GM19239 (cell line): ENCODE measurements at places on chromosomes 4 and X.

GRCh38 chr4:151568966-151569365 is 160.0 kb downstream of the FHIP1A start:
- DNase-seq = no peak

- DNase-seq = no peak
These were observed 14.3 kb downstream of the JCHAIN start for GRCh38 chr4:70651864-70652506.

- no peak for DNase-seq
These were observed 82.4 kb downstream of the PRDM5 start for GRCh38 chr4:120839974-120840751.

DNA sequence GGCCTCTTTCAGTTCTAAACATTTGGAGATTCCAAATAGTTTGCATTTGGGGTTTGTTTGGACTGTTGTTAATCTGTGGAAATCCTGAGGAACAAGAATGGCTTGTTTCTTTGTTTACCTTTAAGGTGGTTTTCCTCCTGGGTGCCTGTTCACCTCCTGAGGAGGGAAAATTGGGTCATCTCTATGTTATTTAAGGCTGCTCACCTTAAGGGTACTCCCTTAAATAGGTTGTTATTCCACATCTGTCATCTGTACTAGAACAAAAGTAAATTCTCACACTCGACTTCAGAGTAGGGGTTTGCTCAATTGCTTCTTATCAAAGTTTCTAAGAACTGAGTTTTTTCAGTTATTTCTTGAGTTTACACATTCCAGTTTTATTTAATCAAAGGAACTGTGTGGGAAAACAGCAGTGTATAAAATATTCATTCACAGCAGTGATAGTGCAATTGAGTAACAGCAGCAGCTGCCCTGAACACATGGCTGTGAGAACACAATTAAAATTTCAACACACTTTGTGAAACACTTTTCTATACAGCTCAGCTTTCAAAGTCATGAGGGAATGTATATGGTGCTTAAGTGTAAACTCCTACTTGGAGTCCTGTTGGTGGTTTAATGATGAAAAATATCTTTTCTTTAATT is 238.5 kb upstream of the PGRMC2 start:
- DNase-seq = no peak

- no peak for DNase-seq
These were observed 43.9 kb downstream of the UGT2B10 start for GRCh38 chr4:68859655-68860054.

DNA sequence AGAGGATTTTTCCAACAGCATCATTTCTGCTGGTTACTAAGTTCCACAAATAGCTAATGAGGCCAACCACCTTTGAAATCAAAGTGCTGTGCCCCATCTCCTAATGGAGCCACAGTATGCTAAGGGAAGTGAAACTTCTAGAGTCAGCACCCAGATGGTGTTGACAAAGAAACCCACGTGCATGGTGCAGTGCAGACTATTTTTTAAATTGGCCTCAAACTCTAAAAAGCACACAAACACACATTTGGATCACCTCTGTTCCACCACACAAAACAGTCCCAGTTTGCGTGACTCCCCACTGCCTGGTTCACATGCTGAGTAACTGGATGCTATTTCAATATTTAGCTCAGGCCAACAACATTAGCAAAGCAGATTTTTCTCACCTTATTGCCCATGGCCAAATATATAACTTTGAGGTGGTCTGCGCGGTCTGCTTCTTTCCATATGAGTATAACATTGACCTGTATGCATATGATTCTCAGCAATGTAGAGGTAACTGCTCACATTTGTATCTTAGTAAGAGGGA is 69.9 kb downstream of the AMELX start:
- DNase-seq = peak; percentile 6

- no peak for DNase-seq
These were observed 5.8 kb downstream of the MTMR1 start for GRCh38 chrX:150698981-150699380.

DNA sequence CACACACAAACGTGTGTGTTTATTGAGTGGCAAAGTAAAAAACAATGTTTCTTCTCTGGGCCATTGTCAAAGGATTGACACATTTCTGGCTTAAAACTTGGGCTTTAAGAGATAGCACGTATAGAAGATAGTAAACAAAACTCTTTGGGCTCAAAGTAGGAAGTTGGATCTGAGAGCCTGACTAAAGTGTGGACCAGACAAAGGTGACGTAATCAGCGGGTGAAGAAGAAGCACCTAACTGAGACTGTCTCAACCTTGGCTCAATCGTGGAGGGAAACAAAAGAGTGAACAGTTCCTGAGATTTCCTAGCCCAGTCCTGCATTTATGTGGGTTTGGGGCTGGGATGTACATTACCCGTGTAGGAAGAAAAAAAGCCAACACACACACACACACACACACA is 13.7 kb downstream of the PFKFB1 start:
- no peak for DNase-seq

DNA sequence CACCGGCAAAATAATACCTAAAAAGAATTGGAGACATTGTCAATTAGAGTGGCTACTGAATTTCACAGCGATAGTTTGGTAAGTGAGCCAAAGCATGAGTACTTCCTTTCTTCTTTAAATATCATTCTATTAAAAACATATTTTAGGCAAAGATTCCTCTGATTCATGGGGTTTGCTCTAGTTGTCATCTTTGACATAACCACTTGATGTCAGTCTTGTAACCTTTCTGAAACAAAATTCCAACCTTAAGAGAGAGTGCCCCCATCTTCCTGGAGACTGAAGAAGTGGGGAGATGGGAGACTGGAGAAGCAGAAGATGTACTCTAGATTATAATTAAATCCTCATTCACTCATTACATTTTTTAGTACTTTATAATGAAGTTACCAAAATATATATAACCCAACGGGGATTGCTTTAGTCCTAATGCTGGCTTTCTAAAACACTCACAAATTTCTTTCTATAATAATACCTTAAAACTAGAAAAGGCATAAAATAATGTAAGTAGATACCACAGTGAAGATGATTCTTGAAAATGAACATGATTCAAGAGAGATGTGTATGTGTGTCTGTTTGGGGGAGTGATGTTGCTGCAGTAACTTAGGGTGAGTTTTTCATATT is 96.4 kb downstream of the EMCN start:
- DNase-seq = no peak

- peak; percentile 28 for DNase-seq
These were observed 19.8 kb upstream of the TASL start for GRCh38 chrX:30597216-30598012.

DNA sequence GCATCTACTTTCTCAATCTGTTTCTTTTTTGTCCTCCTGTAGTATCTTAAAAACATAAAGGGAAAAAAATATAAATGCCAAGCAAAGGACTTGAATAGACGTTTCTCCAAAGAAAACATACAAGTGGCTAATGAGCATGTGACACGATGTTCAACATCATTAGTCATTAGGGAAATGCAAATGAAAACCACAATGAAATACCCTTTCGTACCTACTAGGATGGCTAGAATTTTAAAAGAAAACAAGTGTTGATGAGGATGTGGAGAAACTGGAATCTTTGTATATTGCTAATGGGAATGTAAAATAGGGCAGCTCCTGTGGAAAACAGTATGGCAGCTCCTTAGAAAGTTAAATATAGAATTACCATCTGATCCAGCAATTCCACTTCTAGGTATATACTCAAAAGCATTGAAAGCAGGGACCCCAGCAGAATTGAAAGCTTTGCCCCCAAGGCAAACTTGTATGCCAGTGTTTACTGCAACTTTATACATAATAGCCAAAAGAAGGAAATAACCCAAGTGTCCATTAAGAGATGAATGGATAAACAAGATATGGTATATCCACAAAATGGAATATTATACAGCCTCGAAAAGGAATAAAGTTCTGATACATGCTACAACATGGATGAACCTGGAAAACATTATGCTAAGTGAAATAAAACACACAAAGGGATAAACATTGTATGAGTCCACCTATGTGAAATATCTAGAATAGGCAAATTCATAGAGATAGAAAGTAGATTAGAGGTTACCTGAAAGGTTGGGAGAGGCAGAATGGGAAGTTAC is 138.3 kb downstream of the SH3KBP1 start:
- DNase-seq = no peak

GRCh38 chr4:120291541-120291940 is 224.9 kb upstream of the MAD2L1 start:
- DNase-seq = no peak

- no peak for DNase-seq
These were observed at the start of gene ARR3 for GRCh38 chrX:70268034-70268433. Gene ARR3 (plus strand): TSS chrX:70268334. CDS start chrX:70269386, 1,052 bp downstream.

- no peak for DNase-seq
These were observed 13.3 kb upstream of the PJA1 start for GRCh38 chrX:69178592-69178991.

GRCh38 chr4:139501117-139501516 is 47.2 kb downstream of the RAB33B start:
- no peak for DNase-seq

DNA sequence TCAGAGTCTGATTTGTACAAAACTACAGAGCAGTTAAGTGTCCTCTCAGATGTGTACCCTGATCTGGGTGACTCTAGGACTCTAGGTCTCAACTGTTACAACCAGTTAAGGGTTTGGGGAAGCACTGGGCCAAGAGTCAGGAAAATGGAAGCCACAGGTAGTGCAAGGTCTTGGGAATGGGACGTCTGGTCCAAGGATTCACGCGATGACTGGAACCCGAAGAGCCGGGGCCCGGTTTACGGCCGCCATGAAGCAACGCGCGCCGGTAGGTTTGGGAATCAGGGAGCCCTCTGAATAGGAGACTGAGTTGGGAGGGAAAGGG is 321 bp upstream of the HPRT1 start:
- no peak for DNase-seq

GRCh38 chr4:99293357-99293756 is 2.6 kb upstream of the ADH1A start:
- no peak for DNase-seq

DNA sequence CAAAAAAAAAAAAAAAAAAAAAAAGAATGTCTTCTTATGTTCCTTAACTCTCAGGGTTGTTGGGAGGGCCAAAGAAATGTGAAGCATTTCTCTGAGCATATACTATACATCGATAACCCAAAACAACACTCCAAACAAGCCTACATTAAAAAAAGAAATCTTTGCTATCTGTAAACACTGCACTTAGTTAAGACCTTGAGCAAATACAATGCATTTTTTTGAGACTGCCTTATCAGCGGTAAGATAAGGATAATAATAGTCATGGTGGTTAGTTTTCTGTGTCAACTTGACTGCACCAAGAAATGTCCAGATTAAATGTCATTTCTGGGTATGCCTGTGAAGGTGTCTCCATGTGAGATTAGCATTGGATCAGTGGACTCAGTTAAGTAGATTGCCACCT is 541.9 kb downstream of the PACRGL start:
- no peak for DNase-seq

GRCh38 chr4:88439161-88439760 is 17.7 kb upstream of the HERC5 start:
- DNase-seq = no peak

DNA sequence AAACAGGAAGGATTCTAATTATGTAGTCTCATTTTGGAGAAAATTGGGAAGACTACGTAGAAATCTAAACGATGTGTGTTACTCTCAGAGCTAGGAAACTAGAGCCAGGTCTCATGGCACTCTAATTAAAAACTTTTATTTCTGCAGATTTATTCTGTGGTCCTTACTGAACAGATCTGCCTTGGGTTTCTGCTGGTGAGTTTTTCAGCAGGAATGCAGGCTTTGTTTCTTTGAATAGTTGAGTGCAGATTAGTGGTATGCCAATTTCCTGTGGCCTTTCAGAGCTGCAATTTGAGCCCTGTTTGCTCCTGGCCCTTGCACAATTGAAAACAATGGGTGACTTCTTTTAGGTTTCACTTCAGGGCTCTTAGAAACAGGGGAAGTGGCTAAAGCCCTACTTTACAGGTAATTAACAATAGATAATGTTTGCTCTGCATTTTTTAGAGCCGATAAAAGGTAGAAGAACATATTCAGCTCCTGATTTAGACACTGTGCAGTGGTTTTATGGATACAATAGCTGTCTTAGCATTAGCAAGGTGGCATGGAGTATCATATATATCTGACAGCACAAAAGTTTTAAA is 21.8 kb downstream of the SPRY1 start:
- no peak for DNase-seq

GRCh38 chrX:148865277-148866210 is 365.1 kb downstream of the AFF2 start:
- no peak for DNase-seq

GRCh38 chr4:54213761-54214160 is 15.3 kb upstream of the PDGFRA start:
- no peak for DNase-seq

GRCh38 chr4:84964995-84965552 is 1.4 kb downstream of the WDFY3 start:
- no peak for DNase-seq

- no peak for DNase-seq
These were observed 12.2 kb downstream of the WDR1 start for GRCh38 chr4:10104211-10104990.

- DNase-seq = no peak
These were observed 50.9 kb downstream of the USP26 start for GRCh38 chrX:133045986-133046385.

DNA sequence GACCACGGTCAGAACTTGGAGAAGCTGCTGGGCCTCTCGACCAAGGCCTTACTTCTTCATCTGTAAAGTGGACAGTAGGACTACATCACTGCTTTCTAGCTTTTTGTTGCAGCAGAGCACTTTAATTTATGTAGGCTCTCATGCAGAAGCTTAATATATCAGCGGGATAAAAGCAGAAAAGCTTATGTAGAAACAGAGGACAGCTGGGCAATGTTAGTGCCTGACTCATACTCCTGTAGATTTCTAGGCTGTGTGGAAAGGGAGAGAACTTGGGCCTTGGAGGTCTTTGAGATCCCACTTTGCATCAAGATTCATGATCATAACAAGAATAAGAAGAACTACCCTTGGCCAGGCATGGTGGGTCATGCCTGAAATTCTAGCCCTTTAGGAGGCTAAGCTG is 91.2 kb downstream of the ARHGAP10 start:
- DNase-seq = no peak

GRCh38 chr4:169715826-169716225 is 41.9 kb downstream of the HPF1 start:
- DNase-seq = no peak

DNA sequence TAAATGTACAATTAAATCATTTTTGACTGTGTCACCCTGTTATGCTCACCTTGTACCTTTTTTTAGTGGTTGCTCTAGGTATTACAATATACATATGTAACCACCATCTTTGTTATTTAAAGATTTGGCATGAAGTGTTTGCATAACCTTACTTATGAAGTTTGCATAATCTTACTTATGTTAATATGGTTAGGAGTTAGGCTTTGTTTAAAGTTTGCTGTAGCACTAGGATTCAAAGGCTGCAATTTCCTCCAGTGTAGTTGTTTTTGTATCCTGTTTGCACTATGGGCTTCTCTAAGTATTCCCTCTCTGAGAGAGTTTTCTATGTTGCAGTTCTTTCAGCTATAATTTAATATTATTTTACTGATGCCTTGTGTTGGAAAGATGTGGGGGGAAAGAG is 15.0 kb upstream of the GSPT2 start:
- DNase-seq = no peak
